ENCODE measurements at places on chromosomes 1 and 21.

- DNase-seq, result no peak
Observed at GRCh38 chr1:78068681-78069283, 23.0 kb downstream of the GIPC2 start.

DNA sequence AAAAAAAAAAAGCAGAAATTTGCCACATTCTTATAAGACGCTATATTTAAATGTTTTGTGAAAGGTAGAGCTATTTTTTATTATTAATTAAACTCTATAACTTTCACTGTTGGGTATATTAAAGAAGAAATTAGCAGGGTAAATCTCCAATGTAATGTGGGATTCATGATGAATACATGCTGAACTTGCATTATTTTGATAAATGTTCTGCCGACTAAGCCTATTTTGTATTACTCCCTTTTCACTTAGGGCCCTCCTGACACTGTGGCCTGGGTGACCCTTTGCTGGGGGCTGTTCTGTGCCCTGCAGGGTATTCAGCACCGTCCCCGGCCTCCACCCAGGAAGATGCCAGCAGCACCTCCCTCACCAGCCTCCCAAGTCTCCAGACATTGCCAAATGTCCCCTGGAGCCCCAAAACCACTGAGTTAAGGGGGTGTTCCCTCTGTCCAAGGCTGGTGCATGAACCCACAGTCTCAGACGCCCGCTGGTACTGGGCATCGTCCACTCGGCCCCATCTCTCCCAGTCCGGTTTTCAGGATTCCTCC is 22.5 kb downstream of the RSPH1 start:
- DNase-seq, result no peak

- DNase-seq, result no peak
Observed at GRCh38 chr1:216032961-216033614, 390.2 kb downstream of the USH2A start.

DNA sequence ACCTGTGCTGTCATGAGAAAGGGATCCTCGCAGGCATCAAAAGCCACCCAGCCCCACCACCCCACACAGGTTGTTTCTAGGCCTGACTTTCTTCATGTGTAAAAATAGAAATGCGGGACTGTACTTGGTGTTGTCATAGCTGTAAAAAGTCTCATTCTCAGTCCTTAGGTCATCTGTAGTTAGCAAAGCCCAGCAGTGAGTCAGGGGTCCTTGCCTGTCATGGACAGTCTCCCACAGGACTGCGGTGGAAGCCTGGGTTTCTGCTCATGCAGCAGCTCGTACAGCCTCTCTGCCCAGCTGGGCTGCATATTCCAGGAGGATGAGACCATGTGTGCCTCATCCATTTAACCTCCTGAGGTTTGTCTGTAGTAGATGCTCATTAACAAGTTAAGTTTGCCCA is 58.2 kb downstream of the MRPS6 start:
- no peak for DNase-seq

All from cerebellar nuclear complex (tissue), 1 donor.